Fibroblast of villous mesenchyme (primary cell): ENCODE measurements at places on chromosomes 13 and 19.
A peak's percentile ranks its signal among the peaks of the same experiment; 100 is the strongest.

DNA sequence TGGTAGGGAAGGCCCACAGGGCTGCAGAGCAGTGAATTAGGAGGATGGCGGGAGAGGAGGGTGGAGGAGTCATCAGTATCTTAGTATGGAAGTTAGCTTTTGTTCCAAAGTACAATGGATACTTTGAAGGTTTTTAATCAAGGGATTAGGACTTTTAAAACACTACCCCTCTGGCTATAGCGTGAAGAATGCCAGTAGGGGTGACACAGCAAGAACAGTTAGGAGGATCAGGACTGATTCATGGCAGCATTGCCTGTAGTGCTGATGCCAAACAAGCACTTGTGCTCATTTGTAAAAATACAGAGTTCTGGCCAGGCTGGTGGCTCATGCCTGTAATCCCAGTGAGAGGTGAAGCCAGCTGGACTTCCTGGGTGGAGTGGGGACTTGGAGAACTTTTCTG is 46.2 kb downstream of the SKA3 start:
- DNase-seq: no peak

- peak; percentile 95 for DNase-seq
Measured at GRCh38 chr13:87123987-87124784, 547.0 kb upstream of the SLITRK5 start.

- no peak for DNase-seq
Measured at GRCh38 chr19:5152767-5153532, 184.0 kb downstream of the KDM4B start.

DNA sequence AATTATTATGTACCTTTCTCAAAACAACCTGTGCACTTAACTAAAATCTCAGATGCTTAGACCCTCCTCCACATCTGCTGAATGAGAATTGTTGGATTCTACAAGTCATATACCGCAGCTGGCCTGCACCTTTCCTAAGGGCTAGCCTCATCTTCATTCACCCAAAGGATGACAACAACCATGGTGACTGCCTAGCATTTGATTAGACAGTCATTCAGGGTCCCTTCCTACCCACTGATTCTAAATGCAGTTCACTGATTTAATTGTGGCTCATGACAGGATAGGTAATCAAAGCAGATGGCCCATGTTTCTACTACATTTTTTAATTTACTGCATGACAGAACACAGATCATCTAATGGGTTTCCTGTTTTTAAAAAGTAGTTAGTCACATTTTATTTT is 551.9 kb upstream of the SLC10A2 start:
- no peak for DNase-seq

DNA sequence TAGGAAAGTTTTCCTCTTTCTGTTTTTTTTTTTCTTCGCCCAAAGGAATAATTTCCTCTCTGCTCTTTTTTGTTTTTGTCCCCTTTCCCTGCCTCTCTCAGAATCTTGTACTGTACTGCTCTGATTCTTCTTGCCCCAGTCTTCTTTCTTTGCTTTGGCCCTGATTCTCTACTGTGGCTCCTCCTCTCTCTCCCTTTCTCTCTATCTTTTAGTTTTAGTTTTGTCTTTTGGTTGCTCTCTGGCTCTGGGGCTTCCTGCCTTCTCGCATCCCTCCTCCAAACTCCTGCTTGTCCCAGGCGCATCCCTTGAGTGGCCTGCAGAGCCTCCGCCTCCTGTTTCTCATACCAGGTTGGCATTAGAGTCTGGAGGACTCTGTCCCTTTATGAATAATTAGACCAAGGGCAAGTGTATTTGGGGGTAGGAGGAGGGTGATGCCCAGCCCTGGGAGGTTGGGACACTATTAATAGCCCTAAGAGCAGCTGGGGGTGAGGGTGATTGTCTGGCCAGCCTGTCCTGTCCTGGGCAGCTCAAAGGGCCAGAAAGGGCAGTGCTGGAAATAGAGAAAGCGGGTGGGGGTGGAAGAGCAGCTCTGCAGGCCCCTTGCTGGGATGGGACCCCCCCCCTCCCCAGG is 39.1 kb downstream of the LYL1 start:
- DNase-seq: no peak

DNA sequence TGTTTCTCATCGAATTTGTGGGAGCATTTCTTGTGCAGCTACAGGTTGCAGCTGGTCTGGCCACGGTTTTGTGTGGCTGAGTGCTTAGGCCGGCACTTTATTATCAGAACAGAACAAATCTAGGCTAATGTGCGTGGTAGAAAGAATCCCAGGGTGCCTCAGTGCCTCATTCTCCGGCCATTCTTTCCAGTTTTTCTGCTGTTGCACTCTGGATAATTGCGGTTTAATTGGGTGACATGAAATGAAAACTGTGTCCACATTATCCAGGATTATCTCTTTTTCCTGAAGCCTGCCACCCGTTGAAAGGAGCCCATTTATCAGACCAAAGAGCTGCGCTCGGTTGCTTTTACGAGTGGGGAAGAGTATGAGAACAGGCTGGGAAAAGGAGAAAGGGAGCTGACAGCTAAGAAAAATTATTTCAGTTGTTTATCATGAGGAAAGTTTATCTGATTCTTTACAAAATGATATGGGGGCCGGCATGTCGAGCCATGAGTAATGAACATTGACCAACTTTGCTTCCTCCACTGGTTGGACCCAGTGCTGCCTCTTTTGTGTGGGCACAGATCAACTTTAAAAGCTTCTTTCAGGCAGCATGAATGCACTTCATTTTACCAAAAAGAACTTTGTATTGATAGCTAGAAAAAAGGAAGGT is 117.0 kb upstream of the SOX21 start:
- DNase-seq: no peak

GRCh38 chr19:5141129-5141849 is 172.4 kb downstream of the KDM4B start:
- no peak for DNase-seq

DNA sequence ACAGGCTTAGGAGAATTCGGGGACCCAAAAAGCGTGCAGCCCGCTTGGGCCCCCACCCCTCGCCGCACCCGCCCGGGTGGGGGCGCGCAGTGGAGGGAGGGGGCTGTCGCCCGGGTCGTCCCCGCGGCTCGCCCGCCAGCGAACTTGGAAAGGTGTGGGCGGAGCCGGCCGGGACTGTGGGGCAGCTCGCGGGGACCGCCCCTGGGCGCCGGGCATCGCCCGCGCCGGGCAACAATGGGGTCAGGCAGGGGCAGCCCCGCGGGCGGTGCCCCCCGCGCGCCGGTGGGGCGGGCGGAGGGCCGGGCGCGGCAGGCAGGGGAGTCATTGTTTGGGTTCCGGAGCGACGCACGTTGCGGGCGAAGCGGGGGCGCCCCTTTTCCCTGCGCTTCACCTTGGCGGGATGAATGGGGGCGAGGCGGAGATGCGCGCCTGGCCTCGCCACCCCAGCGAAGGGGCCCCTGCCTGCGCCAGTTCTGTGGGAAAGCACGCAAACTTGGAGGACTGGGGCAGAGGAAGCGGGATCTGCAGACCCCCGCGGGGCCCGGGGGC is 647 bp upstream of the KLF12 start:
- DNase-seq: no peak

GRCh38 chr19:49816590-49816989 is 1.5 kb upstream of the MED25 start:
- DNase-seq: no peak

DNA sequence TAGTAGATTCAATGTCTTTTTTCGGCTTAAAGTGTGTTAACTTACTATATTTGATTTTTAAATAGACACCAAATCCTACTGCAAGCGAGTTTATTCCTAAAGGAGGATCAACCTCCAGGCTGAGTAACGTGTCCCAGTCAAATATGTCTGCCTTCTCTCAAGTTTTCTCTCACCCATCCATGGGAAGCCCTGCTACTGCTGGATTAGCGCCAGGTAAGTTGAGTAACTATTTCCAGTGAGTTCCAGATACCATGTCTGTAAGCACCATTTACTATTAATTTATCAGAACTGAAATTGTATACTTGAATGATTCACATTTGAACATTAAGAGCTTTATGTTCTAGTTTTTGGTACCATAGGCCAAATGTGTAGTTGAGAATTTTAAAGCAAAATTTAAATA is 81.8 kb downstream of the PAN3 start:
- peak; percentile 27 for DNase-seq

GRCh38 chr13:24281188-24282008 is 28.0 kb upstream of the C1QTNF9 start:
- DNase-seq: no peak

DNA sequence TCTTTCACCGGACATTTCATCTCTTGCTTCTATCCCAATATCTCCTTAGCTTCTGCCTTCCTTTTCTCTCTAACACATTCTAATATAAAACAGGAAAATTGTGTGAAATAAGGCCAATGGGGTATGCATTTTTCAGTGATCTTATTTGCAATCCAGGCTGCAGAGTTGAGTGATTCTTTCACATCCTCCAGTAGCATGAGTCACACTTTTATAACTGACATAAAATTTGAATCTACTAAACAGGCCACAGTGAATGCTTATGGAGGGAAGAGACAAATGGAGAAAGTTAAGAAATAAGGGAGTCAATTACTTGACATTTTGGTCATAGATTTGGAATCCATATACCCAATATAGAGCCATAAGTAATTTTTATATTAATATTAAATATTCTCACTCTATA is 1037.0 kb upstream of the SPRY2 start:
- DNase-seq: no peak

- DNase-seq: no peak
Measured at GRCh38 chr19:8393871-8394250, 3.7 kb downstream of the RAB11B start.

DNA sequence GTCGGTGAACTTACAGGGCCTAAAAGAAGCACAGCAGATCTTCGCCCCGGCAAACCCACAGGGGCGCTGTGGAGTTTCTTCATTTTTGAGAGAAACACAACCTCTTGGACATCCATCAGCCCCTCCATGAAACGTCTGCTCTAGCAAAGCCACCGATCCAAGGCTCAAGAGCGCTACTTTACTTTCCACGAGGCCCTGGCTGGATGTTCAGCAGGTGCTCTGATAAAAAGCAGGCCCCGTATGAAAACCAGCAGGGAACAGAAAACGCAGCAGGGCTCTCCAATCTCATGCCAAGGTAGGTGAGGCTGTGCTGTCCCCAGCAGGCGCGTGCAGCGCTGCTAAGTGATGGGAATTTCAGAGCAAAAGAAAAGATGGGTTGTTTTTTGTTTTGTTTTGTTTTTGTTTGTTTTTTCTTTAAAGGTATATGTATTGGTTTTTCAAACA is 86.7 kb downstream of the IRS2 start:
- no peak for DNase-seq

- DNase-seq: peak; percentile 83
Measured at GRCh38 chr19:9827289-9828238, at the start of gene UBL5. Gene UBL5 (plus strand): TSS chr19:9827918. CDS start chr19:9828338, 420 bp downstream.

- no peak for DNase-seq
Measured at GRCh38 chr13:31930901-31931522, 100.6 kb upstream of the FRY start.

DNA sequence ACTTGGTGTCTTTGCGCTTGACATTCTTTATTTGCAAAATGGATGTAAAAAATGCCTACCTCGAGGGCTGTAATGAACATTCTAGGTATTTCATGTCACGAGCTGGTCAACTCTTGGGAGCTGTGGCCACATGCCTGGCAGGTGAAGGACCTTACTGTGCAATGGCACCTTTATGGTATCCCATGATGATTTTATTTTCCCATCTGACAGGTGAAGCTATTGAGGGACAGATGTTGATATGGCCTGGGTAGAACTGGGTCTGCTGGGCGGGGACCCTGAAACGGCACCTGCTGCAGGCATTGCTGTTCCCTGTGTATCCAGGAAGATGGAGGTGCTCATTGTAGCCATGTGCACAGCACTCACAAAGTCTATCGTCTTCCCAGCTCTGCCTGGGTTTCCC is 332.2 kb downstream of the TEX29 start:
- DNase-seq: no peak

DNA sequence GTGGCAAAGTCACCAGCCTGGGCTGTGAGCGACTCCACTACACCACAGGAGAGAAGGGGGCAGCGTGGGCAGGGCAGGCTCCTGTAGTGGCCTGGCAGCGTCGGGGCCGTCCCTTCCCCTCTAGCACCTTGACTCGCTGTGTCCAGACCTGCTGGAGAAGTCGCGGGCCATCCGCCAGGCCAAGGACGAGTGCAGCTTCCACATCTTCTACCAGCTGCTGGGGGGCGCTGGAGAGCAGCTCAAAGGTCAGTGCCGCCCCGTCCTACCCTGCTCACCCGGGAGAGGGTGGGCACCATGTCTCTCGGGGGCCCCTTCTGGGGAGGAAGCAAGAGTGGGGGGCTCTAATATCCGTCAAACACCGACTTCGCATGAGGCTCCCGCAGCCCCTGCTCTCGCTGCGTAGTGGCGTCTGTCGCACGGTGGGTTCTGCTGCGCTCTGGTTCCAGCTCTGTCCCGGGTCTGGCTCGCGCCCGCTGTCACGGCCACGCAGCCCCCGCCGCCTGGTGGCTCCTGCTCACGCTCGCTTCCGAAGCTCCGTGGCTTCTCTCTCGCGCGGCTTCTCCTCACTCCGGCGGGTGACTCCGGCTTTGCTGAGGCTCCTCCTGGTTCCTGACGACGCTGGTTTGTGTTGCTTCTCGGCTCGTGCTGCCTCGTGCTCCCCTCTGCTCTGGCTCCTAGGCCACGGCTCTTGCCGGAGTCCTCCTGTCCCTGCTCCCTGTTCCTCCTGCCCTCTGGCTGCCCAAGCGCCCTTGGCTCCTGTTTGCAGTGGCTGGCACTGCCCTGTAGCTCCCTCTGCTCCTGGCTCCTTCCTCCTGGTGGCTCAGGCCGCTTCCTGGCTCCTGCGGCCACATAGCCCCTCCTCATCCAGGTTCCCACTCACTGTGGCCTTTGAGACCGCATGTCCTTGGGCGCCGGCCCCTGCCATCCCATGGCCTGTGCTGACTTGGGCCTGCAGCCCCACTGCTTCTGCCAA is 27.2 kb downstream of the MYH14 start:
- DNase-seq: no peak

- DNase-seq: no peak
Measured at GRCh38 chr13:73519396-73520116, 460.8 kb downstream of the KLF5 start.

- no peak for DNase-seq
Measured at GRCh38 chr19:6424195-6424938, at the start of gene KHSRP. Gene KHSRP (minus strand): TSS chr19:6424811. CDS start chr19:6424701, 110 bp downstream.

DNA sequence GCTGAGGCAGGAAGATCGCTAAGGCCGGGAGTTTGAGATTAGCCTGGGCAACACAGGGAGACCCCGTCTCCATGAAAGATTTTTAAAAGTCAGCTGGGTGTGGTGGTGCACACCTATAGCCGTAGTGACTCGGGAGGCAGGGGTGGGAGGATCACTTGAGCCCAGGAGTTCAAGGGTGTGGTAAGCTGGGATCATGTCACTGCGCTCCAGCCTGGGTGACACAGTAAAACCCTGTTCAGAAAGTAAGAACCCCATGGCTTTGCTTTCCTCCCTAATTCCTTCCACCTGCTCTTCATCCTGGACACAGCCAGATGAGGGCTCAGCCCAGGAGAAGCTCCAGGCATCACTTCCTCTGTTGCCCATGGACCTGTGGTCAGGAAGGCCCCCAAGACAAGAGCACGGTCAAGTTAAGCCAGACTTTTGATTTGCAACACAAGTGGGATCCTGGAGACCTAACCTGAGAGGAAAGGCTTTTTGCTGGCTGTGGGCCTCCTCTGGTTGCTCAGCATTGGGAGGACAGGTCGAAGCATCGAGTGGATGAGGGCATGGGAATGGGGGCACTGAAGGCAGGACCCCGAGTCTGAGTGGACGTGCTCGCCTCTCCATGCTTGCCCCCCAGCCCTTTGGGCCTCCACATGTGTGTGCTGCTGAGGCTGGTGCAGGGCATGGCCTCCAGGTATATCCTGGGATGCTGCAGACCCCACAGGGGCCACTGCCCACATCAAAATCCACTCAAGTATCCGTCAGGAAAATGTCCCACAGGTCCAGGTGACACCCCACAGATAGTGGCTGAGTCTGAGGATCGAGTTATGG is 25.4 kb downstream of the TUBA3C start:
- DNase-seq: no peak

- peak; percentile 20 for DNase-seq
Measured at GRCh38 chr13:66665991-66666390, 564.1 kb downstream of the PCDH9 start.
